ENCODE measurements at places on chromosomes 5 and 9.

GRCh38 chr5:127746756-127747155 is 43.6 kb downstream of the CCDC192 start:
- no peak for DNase-seq

DNA sequence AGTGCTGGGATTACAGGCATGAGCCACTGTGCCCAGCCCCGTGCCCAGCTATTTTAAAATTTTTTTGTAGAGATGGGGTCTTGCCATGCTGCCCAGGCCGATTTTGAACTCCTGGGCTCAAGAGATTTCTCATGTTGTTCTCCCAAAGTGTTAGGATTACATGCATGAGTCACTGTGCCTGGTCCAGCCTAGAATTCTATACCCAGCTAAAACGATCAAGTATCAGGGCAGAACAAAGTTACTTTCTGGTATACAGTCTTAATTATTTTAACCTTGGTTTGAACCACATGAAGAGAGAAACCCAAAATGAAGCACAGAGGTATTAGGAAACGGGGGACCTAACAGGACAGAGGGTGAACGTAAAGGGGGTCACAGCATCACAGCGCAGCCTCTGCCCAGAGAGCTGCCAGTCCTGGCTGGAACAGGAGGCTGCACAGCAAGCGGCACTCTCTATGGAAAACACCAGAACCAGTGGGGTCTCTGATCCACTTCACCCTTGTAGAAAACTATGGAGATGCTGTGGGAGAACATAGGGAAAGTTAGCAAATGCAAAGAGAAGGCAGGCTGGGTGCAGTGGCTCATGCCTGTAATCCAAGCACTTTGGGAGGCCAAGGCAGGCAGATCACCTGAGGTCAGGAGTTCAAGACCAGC is 10.2 kb downstream of the SQSTM1 start:
- no peak for DNase-seq

GRCh38 chr9:3441197-3441816 is 84.5 kb downstream of the RFX3 start:
- DNase-seq, result peak; percentile 7

DNA sequence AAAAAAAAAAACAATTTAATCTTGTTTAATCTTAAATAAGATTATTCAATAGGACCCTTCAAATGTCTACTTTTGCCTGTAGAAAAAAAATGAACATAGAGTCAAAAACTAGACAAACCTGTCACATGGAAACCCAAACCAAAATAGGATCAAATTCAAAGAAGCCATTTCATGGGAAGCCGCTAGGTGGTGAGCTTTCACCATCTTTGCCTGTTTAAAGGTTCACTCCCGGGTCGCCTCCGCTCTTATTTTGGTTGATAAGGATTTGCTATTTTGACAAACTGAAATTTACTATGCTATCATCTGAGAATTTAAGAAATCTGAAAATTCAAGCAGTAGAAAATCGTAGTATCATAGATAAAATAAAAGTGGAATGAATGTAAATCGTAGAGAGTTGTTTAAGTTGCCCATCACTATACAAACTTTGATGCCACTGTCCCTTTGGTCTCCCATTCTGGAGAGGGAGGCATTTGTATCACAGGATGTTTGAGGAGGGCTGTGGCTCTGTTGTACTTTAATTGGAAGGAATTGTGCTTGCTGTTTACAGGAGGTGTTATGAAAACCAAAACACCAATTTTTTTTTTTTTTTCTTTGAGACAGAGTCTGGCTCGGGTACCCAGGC is 43.5 kb upstream of the DNAH5 start:
- DNase-seq, result no peak

GRCh38 chr5:125005266-125005665 is 258.8 kb upstream of the ZNF608 start:
- no peak for DNase-seq

DNA sequence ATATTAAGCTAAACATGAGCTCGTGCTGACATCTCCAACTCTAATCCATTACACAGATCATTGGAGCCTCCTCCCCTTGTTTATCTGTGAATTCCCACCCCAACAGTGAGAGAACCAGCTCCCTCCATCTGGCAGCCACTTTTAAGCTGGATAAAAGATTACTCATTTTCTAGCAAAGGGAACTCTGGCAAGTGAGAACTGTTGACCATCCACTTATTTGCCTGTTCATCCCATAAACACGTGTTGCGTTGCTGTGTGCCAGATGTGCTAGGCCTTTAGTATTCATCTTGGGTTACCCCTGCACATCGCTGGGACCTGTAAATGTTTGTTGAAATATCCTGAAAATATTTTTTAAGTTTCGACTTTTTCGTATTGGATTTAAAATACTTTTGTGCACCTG is 2.4 kb upstream of the TOR1A start:
- DNase-seq, result no peak

All from activated CD4-positive, CD25-positive, alpha-beta regulatory T cell (primary cell).